Fibroblast of upper back skin (primary cell): ENCODE measurements at places on chromosomes 2 and 18.

GRCh38 chr2:138028538-138028937 is 64.3 kb downstream of the HNMT start:
- no peak for DNase-seq

GRCh38 chr18:70469916-70470315 is 181.1 kb downstream of the SOCS6 start:
- peak; percentile 13 for DNase-seq

GRCh38 chr18:34028324-34028723 is 196.4 kb downstream of the NOL4 start:
- DNase-seq = peak; percentile 1

DNA sequence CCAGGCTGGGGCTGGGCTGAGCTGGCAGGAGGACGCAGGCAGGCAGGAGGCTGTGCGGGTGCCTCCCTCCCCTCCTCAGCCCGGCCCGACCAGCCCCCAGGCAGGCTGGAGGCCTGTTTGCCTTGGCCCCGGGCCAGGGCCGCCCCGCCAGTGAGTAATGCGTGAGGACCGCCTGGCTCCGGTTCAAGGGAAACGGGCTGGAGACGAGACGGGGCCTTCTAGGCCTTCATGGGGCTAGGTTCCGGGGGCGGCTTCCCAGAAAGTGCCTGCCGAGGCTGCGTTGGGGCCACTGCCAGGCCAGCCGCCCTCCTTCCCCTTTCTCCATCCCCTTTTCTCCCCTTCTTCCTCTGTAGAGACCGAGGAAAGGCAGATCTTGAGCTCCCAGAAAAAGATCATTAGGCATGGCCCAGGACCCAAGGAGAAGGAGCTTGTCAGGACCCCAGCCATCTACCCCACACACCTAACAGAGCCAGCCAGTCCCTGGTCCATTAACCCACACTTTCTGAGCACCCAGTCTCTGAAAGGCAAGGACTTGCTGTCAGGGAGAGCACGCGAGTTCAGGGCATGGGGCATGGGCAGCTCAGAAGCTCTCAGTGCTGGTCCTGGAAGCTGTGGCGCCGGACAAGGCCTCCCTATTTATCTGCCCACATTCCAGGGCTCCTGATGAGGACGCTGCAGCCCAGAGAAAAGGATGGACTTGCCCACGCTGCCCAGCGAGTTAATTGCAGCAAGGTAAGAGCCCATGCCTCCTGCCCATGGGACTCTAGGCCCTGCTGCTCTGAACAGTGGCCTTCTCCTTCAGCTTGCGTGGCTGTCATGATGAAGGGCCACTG is 48.5 kb downstream of the SMAD7 start:
- peak; percentile 97 for DNase-seq

DNA sequence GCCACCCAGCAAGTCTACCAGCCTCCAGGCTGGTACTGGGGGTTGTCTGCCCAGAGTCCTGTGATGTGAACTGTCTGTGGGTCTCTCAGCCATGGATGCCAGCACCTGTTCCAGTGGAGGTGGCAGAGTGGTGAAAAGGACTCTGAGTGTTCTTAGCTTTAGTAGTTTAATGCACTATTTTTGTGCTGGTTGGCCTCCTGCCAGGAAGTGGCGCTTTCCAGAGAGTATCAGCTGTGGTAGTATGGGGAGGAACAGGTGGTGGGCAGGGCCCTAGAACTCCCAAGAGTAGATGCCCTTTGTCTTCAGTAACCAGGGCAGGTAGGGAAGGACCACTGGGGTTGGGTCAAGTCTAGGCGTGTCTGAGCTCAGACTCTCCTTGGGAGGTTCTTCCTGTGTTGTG is 356.7 kb downstream of the STK39 start:
- DNase-seq = no peak

- peak; percentile 9 for DNase-seq
These were observed 260.5 kb downstream of the CALCRL start for GRCh38 chr2:187187519-187187918.

GRCh38 chr2:12718711-12719399 is 2.1 kb downstream of the TRIB2 start:
- no peak for DNase-seq

- peak; percentile 40 for DNase-seq
These were observed 633 bp upstream of the RNF152 start for GRCh38 chr18:61893309-61893970.

- DNase-seq = peak; percentile 47
These were observed 13.2 kb downstream of the TXNDC2 start for GRCh38 chr18:9898792-9899549.

GRCh38 chr2:10360850-10361588 is 58.3 kb downstream of the HPCAL1 start:
- DNase-seq = peak; percentile 17

DNA sequence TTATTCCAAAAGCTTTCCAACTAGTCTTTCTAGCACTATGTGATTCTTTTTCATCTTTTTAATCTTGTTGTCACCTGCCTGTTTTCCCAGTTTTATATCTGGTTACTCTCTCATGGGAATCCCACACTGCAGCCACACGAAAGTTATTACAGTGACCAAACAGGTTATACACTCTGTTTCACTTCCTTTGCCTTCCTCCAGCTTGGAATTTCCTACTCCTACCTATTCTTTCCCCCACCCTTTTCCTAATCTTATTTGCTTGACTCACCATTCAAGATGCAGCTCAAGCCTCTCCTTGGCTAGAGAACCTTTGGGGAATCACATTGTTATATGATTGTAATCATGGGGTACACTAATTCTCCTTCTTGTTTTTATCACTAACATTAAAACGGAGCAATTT is 13.4 kb upstream of the TLK1 start:
- DNase-seq = no peak

DNA sequence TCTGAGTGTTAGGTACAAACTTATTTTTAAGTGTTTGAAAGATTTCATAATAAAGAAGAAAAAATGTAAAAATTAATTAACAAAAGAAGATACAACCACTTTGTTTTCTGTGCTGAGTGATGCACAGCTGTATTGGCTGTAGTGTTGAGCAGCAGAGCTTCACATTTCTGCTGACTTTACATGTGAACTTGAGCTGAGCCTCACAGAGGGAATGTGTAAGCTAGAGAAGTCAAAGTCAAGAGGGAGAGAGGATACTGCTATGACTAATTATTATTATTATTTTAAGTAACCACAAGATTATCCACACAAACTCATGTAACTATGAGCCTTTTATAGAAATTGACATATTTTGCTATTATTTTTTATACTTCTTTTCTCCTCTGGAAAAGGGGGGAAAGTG is 159.1 kb upstream of the ZSWIM2 start:
- DNase-seq = peak; percentile 43

DNA sequence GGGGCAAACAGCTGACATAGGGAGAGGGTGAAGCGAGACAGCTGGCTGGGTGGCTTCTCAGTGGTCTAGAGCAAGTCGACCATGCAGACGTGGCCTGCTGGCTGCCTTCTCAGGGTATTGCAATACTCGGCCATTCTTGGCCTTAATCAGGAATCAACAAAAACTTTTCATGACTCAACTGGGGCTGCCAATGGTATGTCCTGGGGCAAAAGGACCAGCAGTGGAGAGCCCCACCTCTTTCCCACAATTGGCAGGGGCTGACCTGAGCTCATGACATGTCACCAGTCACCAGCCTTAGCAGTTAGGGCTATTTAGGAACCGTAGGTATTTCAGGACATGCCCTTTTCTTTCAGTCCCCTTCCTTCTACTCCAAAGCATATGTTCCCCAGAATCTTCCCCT is 19.1 kb downstream of the PLA2R1 start:
- no peak for DNase-seq

- DNase-seq = no peak
These were observed 266.2 kb upstream of the SLC39A10 start for GRCh38 chr2:195390686-195391321.

- DNase-seq = no peak
These were observed 18.8 kb downstream of the MGAT4A start for GRCh38 chr2:98712145-98712544.

- DNase-seq = peak; percentile 58
These were observed 191.2 kb upstream of the SESTD1 start for GRCh38 chr2:179455824-179456223.

GRCh38 chr2:126808929-126809328 is 89.8 kb upstream of the TEX51 start:
- DNase-seq = no peak

DNA sequence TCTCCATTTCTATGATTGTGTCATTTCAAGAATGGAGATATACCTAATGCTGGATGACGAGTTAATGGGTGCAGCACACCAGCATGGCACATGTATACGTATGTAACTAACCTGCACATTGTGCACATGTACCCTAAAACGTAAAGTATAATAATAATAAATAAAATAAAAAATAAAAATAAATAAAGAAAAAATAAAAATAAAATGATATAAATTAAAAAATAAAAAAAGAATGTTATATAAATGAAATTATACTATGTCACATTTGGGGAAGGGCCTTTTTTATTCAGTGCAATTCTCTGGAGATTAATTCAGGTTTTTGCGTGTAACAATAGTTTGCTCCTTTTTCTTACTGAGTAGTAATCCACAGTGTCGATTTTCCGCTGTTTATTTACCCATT is 763.5 kb upstream of the POU3F3 start:
- DNase-seq = no peak

DNA sequence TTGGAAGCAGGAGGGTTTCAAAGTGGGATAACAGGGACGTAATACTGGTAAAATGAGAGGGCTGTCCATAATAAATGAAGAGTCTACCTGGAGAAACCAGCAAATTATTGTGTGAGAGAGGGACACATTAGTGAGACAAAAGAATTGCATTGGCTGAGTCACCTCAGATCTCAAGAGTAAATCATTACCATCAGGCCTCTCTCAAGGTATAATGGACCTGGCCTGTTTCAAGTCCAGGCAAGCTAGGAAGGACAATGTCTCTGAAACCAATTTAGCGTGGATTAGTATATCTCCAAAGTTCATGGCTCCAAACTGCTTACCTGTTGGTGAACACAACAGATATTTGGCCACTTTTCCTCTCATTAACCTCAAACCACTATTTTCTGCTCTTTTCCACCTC is 471.4 kb downstream of the CMPK2 start:
- DNase-seq = no peak

GRCh38 chr2:9565436-9566153 is 10.0 kb upstream of the ADAM17 start:
- DNase-seq = peak; percentile 90

- DNase-seq = peak; percentile 7
These were observed 105.9 kb upstream of the AQP4 start for GRCh38 chr18:26971409-26971808.

- DNase-seq = no peak
These were observed 48.1 kb downstream of the PSMG2 start for GRCh38 chr18:12750715-12751502.

GRCh38 chr2:35462226-35462998 is 893.2 kb upstream of the CRIM1 start:
- DNase-seq = peak; percentile 74

- no peak for DNase-seq
These were observed 155.3 kb upstream of the CDH19 start for GRCh38 chr18:66759050-66759828.

DNA sequence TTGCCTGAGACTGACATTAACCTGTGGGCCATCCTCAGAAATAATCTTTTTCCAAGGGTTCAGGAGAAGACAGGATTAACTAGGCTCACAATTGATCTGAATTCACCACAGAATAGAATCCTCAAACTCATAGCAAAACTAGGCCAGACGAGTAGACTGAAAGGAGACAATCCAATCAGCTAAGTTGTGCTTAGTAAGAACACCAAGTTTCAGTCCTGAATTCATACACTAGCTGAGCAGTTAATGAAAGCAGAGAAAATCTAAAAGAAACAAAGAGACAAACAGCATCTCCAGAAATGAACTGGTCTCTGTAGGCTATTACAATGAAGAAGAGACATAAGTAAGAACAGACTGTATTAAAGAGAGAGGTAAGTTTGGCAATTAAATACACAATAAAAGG is 89.5 kb downstream of the GORASP2 start:
- DNase-seq = no peak

DNA sequence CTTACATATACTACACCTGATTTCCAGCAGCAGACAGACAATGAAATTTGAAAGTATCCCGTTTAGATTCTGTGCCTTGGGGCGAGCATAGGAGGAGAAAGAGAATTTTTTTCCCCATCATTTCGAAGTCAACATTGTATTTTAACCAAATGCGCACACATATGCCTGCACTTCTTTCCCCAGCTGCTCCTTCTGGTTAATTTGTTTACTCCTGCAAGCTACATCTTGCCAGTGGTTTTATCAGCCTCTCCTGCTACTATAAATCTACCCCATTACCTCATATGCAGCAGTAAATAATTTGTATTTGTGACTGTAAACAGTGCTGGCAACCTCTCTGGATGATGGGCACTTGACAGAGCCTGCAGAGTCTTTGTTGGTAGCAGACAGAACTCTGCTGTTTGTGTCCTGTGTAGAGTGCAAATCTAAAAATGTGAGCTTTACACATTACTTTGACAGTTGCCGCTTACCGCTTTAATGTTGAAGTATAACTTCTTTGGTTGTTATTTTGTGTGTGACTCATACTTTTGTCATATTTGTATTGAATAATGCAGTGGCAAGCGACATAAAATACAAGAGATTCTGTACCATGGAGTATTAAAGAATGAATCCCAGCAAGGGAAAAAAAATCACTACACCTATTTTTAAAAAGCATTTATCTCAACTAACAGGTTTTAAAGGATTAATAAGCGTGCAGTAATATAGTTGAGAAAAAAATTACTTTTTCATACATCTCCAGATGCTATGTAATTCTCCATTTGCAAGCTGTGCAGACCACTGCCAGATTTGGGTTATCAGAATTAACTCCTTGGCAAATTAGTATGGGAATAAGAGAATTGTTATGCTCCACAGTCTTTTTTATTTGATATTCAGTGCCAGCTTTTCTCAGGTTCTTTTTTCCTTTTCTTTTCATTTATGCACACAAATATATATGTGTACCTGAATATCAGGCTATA is 536.8 kb downstream of the XIRP2 start:
- DNase-seq = no peak

GRCh38 chr2:169736902-169737301 is 3.3 kb downstream of the KLHL23 start:
- DNase-seq = no peak
